ENCODE measurements at places on chromosomes 13 and 19. TPM values are rescaled to one million over a fixed set of nuclear protein-coding genes. Genes with fewer than 3 reads are reported as not detected.
A peak's percentile ranks its signal among the peaks of the same experiment; 100 is the strongest.

DNA sequence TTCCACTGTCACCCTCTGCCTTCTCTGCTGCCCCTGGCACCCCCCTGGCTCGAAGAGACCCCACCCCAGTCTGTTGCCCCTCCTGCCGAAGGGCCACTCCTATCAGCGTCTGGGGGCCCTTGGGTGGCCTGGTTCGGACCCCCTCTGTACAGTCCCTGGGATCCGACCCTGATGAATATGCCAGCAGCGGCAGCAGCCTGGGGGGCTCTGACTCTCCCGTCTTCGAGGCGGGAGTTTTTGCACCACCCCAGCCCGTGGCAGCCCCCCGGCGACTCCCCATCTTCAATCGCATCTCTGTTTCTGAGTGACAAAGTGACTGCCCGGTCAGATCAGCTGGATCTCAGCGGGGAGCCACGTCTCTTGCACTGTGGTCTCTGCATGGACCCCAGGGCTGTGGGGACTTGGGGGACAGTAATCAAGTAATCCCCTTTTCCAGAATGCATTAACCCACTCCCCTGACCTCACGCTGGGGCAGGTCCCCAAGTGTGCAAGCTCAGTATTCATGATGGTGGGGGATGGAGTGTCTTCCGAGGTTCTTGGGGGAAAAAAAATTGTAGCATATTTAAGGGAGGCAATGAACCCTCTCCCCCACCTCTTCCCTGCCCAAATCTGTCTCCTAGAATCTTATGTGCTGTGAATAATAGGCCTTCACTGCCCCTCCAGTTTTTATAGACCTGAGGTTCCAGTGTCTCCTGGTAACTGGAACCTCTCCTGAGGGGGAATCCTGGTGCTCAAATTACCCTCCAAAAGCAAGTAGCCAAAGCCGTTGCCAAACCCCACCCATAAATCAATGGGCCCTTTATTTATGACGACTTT is 2.0 kb downstream of the ZFP36 start:
- DNase-seq = no peak

- DNase-seq = no peak
Measured at GRCh38 chr13:99542788-99543406, 41.6 kb downstream of the TM9SF2 start.

GRCh38 chr19:8494158-8494557 is 8.3 kb downstream of the PRAM1 start:
- no peak for DNase-seq

- DNase-seq = no peak
Measured at GRCh38 chr13:44855860-44856259, 133.4 kb downstream of the NUFIP1 start.

DNA sequence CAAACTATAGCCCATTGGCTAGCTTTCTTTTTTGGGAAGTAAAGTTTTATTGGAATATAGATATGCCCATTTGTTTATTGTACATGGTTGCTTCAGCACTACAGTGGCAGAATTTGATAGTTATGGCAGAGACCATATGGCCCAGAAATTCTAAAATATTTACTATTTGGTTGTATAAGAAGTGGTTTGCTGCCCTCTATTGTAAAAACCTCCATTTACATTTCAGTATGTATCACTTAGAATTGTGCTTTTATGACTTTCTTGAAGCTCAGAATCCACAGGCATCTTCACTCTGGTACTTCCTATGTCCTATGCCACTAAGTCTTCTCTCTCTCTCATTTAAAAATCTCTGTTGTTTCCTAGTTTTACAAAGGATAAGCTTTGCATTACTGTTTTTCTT is 37.7 kb downstream of the DLEU7 start:
- DNase-seq = no peak

GRCh38 chr19:46076951-46077814 is 36.4 kb upstream of the IGFL4 start:
- DNase-seq = peak; percentile 83

GRCh38 chr19:42290523-42291434 is 11.2 kb upstream of the PRR19 start:
- peak; percentile 77 for DNase-seq

ZNF20 gene
- total RNA-seq = 7.3 TPM

ZNF460 gene
- total RNA-seq = 81.3 TPM

All from kidney (tissue), 22 donors.